NCI-H446 treated with DMSO at 0.1 percent for 48 hours (cell line): ENCODE measurements at places on chromosomes 13 and 19.

DNA sequence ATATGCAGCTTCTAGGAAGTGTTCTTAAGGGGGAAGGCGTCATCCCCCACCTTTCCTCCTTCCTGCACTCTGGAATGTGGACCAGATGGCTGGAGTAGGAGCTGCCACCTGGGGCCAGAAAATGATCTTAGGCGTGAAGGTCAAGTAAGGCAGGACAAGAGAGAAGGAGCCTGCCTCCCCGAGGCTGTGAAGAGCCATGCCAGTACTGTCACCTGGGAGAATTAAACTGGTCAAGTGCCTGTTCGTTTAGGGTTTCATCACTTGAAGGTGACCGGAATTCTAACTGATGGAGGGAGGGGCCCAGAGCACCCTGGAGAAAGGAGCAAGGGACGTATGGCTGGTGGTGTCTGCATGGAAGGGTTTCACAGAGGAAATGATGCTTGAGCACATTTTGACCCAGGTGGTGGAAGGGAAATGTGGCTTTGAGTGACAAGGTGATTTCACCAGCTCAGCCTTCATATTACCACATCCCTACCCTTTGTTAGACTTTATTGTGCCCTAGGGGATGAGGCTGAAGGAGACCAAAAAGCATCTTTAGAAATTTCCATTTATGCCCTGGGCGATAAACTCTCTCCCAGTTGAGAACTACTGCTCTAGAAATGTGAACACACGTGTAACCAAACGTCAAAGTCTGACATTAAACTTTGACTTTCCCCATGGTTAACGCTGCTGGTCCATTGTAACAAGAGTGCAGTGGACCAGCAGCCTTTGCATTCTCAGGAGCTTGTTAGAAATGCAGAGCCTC is 37.5 kb downstream of the PPP2R1A start:
- DNase-seq: no peak

DNA sequence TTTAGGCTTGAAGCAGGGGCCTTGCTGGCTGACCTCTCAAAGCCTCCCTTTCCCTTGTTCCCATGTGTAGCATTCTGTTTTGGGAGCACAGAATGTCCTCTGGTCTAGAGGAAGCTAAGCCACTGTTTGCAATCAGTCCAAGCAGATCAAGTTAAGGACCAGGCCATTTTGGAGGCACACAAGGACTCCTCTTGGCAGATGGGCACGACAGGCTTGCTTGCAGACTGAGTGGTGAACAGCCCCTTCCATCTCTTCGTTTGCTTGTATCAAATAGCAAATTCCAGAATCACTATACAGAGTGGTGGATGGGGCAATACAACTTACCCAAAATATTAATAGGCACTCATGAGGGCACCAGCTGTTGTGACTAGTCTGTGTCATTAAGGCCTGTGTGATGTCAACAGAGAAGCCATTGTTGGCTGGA is 215.5 kb upstream of the SERP2 start:
- no peak for DNase-seq

DNA sequence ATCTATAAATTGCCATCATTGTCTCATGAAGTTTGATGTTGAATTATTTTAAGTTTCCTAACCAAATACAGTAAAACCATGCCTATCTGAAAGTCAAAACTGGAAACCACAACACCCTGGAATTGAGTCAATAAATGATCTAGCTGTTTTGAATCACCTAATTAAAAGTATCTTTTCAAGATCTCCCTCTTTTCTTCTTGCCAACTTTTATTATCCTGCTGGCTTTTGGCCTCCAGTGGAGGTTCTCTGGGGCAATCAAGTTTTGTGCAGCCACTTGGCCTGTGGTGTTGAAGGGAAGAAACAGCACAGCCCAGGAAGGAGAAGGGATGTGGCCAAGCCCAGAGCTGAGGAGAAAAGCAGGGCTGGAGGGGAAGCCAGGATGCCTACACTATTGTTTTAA is 255.4 kb downstream of the COG6 start:
- no peak for DNase-seq

GRCh38 chr19:5001615-5002014 is 32.7 kb downstream of the KDM4B start:
- peak; percentile 5 for DNase-seq

- DNase-seq: no peak
These were observed 1.3 kb downstream of the ALG5 start for GRCh38 chr13:36997716-36998427.

GRCh38 chr19:41309180-41310032 is 566 bp upstream of the CCDC97 start:
- no peak for DNase-seq

GRCh38 chr13:66640231-66640630 is 589.9 kb downstream of the PCDH9 start:
- DNase-seq: no peak

DNA sequence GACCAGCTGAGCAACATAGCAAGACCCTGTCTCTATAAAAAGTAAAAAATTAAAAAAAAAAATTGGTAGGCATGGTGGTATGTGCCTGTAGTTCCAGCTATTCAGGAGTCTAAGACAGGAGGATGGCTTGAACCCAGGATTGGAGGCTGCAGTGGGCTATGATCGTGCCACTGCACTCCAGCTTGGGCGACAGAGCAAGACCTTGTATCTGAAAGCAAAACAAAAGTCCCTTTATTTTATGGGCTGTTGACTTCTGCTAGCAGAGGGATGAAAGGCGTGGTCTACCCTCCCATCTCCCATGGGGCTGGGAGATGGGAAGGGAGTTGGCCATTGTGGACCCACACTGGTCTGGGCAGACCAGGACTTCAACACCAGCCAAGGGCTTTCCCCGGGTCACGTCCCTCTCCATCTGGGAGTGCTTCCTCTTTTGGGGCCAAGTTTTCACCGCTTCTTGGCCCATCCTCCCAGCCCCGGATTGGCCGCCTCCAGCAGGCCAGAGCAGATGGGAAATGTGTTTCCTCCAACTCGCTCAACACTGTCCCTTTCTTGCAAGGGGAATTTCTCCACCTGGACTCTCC is 2.2 kb upstream of the TNFSF9 start:
- no peak for DNase-seq

GRCh38 chr19:16847430-16847829 is 18.2 kb downstream of the SIN3B start:
- no peak for DNase-seq

- DNase-seq: no peak
These were observed 34.2 kb downstream of the TRPC4 start for GRCh38 chr13:37835392-37835791.

DNA sequence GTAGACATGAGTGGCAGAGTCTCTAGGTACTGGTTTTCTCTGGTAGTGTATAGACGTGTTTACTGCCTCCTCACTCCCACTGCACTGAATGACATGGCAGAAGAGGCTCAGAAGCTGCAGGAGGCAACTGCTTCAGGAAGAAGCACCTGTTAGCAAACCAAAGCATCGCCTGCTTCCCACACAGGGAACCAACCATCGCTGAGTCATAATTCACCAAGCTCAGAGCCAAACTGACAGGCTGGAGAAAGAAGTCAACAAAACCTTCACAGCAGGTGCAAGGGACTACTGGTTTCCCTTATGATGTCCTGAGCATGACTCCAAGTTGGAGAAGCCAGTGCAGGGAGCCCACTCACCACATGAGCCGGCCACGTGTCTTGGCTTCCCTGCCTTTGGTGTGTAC is 69.8 kb downstream of the KCTD12 start:
- DNase-seq: no peak

- DNase-seq: no peak
These were observed 6.7 kb downstream of the KLK14 start for GRCh38 chr19:51075998-51076397.

GRCh38 chr13:38662362-38662761 is 24.5 kb upstream of the FREM2 start:
- peak; percentile 53 for DNase-seq

DNA sequence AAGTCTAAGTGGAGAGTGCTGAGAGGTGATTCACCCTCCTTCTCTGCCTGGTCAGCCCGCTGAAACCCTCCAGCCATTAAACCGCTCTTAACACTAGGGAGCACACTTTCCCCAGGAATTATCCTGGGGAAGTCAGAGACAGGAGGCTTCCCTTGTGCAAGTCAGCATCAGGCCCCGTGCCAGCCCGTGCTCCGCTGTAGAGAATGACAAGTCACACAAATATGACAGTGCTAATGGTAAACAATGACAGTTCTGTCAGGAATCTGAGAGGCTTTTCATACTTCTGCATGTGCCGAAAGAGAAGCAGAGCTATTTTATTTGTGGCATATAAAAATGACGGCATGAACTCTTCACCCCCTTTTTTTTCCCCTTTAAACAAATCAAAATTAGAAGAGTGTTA is 816.9 kb upstream of the SLC10A2 start:
- peak; percentile 69 for DNase-seq

- no peak for DNase-seq
These were observed 34.7 kb downstream of the PHF11 start for GRCh38 chr13:49530457-49530856.

DNA sequence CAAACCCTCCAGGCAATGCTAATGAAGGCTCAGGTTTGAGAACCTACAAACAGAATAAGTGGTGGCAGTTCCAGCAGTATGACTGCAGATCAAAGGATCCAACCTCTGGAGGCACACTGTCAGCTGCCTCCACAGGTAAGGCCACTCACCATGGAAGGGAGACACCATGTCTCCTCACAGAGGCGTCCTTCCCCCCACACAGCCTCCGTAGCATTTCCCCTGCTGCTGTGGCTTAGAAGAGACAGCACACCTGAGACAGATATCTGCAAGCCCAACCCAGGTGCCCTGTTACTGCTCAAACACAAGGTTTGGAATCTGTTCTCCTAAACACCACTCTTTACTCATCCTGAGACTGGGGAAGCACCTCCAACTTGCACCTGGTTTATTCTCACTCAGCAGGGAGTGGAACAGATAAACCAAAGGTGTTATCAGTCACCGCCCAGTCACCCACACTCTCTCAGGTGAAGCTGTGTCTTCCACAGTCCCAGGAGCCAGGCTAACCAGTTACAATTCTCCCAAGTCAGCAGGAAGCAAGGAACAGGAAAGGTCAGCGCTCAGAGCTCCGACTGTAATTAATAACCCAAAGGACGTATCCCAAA is 311.2 kb downstream of the FOXO1 start:
- no peak for DNase-seq

- no peak for DNase-seq
These were observed 70.9 kb upstream of the MCF2L start for GRCh38 chr13:112897956-112898620.

GRCh38 chr13:67158903-67159302 is 71.2 kb downstream of the PCDH9 start:
- DNase-seq: no peak

GRCh38 chr13:107234319-107235073 is 666.6 kb upstream of the ARGLU1 start:
- no peak for DNase-seq

DNA sequence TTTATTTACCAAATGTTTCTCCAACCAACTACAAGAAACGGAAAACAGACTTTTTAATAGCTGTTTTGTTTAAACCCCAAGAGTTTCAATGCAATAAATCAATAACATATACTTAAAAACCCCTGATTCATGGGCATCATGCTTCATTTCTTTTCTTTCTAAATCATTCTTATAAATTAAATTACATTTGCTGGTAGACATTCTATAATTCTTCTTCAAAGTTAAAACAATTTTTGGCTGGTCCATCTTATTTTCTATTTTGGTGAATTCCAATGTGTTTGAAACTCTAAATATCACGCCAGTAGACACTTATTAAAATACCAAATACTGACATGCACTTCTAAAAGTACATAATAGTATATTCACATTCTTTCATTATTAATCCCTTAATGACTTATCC is 408.6 kb downstream of the LIG4 start:
- DNase-seq: no peak

- DNase-seq: no peak
These were observed 3.7 kb upstream of the HSH2D start for GRCh38 chr19:16139752-16140151.

- DNase-seq: no peak
These were observed 31.5 kb downstream of the ADGRE2 start for GRCh38 chr19:14746886-14747285.

DNA sequence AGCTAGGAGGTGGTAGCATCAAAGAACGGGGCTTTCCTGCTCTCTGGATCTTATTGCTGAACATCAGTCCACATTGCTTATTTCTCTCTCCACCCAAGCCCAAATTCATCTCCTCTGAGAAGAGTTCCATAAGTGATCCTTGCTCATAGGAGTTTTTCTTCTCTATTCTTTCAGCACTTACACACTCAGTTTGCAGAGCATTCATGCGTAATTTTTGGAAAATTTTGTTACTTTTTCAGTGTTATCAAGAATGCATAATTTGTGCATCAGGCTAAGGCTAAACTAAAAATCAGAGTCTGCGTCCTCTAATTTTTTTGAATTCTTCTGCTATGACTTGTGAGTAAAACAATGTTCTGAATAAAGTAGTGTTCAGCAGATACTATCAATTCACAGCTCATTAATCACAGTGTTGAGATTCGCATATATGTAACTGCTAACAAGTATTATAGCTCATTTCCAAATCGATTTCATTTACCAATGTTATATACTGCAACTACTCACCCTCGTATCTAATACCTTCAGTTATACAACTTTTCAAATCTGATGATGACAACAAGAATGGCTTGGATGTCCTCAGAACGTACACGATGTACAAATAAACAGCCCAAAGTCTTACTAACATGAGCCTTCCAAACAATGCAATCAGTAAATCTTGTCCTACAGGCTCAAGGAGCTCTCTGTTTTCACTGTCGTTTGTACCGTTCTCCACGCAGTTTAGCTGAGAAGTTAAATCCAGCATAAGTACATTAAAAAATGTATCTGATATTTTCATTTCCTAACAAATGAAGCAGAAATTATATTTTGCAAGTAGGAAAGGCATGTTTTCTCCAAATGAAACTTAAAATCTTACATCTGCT is 36.4 kb upstream of the STARD13 start:
- no peak for DNase-seq

GRCh38 chr13:42170029-42170428 is 101.9 kb upstream of the AKAP11 start:
- DNase-seq: no peak

- no peak for DNase-seq
These were observed 74.6 kb upstream of the NPAS1 start for GRCh38 chr19:46944918-46945628.

- no peak for DNase-seq
These were observed 156.2 kb downstream of the COG6 start for GRCh38 chr13:39811696-39812095.

- no peak for DNase-seq
These were observed 51.1 kb downstream of the FAM216B start for GRCh38 chr13:42832341-42833096.

GRCh38 chr13:78993792-78994191 is 334.8 kb upstream of the OBI1 start:
- no peak for DNase-seq
